Foreskin fibroblast (primary cell): ENCODE measurements at places on chromosomes 2 and 18.

DNA sequence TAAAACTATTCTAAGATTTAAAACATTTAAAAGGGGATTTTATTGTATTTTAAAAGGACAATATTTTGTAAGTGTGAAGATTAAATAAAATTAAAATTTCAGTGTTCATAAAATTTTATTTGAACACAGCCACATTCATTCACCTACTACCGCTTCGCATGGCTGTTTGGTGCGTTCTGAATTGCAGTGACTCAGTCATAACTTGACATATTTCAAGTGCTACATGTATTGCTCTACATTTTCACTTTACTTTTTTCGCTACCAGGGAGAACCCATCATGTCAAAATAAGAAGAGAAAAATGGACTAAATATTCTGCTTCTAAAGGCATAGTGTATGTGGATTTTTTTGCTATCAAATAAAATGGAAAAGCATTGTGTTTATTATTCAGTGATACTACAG lies 8.7 kb downstream of the PTH2R start:
- no peak for DNase-seq

DNA sequence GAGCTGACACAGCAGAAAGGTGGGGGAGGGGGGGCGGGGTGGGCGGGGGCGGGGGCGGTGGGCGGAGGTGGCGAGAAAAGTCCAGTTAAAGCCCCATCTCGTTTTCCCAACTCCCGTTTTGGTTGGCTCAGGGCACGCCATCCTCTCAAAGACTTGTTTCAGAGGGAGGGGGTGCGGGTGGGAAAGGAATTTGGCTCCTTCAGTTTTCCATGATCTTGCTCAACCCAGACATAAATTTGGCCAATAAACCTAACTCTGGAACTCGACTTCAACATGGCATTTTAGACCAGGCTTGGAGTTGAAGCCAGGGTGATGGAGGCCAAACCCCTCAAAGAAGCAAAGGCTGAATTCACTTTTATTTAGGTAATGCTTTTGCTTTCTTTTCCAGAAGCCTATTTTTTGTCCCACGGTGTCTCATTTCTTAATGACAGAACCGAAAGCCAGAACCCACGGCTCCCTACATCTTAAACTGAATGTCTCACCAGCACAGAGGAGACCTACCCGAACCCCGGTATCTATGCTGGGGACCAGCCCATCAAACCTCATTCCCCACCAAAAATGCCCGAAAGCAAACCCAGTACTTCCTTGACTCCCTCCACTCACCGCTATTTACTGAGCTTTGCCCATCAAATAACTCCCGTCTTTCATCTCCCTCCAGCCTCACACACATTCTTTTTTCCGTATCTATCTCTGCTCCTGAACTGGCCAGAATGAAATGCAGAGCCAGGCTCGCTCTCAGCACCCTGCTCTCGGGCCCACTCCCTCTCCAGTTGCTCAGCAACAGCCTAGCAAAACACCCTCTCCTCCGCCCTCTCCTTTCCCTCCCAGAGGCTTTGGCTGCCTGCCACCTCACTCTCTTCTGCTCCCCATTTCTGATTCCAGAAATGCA lies 4.3 kb downstream of the IGFBP5 start:
- peak; percentile 69 for DNase-seq

GRCh38 chr2:18645315-18645714 lies 55.9 kb upstream of the NT5C1B start:
- DNase-seq, result peak; percentile 48

DNA sequence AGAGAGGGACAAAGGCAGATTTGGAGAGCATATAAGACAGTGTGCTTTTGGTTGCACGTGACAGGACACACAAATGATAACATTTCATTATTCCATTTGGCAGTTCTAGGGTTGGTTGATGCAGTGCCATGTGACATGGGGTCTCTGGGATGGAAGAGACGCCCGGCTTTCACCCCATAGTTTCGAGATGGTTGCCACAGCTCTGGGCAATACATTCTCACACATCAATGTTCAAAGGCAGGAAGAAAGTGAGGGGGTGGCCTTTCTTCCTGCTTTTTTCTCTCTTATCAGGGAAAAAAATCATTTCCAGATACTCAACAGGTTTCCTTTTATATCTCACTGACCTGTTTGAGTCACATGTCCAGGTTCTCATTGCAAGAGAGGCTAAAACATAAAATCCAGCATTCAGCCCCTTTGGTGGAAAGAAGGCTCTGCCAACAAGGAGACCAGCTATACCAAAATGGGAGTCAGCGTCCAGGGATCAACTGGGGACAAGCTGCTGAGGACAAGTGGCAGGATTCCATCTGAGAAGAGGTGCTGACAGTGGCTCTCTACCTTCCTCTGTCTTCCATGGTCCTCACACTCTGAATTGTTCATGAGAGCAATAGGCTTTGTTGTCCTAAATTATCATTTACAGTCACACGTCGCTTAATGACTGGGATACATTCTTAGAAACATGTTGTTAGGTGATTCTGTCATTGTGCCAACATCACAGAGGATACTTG lies 29.1 kb upstream of the ANKRD44 start:
- DNase-seq, result no peak
